ENCODE measurements at places on chromosomes 1 and 21. TPM values are rescaled to one million over a fixed set of nuclear protein-coding genes. Genes with fewer than 3 reads are reported as not detected.

DNA sequence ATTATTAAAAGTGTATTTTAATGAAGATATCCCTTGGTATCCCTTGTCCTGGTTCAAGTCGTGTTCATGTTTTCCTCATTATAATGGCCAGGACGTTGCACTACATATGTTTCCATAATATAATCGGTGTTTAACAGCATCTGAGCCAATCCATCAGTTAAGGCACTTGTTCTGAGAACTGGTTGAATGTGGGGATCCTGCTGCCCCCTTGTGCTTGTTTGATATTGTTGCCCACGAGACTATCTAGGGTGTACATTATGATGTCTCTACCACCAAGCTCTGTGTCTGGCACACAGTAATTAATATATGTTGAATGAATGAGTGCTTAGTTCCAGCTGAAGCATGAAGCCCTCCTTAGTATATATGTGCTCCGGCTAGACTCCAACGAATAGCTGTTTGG lies 193.0 kb downstream of the CACNA1E start:
- DNase-seq, result no peak

DNA sequence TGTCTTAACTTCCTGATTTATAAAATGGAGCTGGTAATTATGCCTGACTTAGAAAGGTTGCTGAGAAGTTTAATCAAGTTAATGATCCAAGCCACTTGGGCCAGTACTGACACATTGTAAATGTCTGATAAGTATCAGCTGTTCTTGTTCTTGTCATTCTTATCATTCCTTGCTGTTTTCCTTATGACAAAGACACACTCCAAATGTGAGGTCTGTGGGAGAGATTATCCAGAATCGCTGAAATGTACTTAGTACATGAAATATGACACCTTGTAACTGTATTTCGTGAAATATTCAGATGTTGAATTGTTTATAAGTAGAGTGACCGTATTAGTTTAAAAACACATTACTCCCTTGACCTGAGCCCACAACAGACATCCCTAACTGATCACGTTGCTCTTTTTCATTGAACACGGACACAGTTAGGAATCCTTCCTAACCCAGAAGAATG lies 6.1 kb downstream of the AADACL4 start:
- no peak for DNase-seq

- DNase-seq, result no peak
Observed at GRCh38 chr1:1374589-1374928, 448 bp downstream of the AURKAIP1 start.

- no peak for DNase-seq
Observed at GRCh38 chr1:44460107-44460882, 55.2 kb downstream of the RNF220 start.

GRCh38 chr1:243264717-243265116 lies 8.9 kb downstream of the SDCCAG8 start:
- no peak for DNase-seq

DNA sequence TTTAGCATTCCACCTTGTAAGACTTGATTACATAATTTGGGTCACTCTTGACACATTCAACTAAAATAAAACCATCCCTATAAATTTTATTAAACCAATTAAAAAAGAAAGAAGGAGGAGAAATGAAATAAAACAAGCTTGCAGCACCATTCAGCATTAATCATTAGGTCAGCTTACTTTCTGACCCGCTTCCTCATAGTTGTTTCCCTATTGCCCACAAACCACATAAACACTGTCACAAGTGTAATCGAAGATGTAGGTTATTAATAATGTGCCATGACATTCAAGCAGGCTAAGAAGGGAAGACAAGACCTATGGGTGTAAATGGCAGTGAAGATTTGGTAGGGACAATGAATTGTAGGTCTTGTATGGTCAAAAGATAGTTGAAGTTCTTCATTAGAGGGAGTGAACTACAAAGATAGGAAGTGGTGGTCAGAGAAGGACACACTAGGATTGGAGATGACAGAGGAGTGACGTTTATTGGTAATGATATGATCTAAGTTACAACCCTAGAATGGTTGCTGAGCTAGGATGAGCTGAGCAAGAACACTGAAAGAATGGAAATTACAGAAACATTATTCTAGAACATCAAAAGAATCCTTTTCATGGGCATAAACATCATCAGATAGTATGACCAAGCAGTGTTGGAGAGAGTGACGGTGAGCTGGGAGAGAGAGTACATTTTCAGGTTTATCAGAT lies 231.5 kb downstream of the KCNT2 start:
- no peak for DNase-seq

GRCh38 chr1:3308053-3308452 lies 146.4 kb upstream of the ARHGEF16 start:
- DNase-seq, result no peak

DR1 gene
- polyA plus RNA-seq, result 57.3 TPM
